Esophagus mucosa (tissue), 1 donor: ENCODE measurements at places on chromosomes 2 and 18.
A peak's percentile ranks its signal among the peaks of the same experiment; 100 is the strongest.

- no peak for ATAC-seq
Measured at GRCh38 chr2:15009681-15010080, 377.2 kb downstream of the LRATD1 start.

DNA sequence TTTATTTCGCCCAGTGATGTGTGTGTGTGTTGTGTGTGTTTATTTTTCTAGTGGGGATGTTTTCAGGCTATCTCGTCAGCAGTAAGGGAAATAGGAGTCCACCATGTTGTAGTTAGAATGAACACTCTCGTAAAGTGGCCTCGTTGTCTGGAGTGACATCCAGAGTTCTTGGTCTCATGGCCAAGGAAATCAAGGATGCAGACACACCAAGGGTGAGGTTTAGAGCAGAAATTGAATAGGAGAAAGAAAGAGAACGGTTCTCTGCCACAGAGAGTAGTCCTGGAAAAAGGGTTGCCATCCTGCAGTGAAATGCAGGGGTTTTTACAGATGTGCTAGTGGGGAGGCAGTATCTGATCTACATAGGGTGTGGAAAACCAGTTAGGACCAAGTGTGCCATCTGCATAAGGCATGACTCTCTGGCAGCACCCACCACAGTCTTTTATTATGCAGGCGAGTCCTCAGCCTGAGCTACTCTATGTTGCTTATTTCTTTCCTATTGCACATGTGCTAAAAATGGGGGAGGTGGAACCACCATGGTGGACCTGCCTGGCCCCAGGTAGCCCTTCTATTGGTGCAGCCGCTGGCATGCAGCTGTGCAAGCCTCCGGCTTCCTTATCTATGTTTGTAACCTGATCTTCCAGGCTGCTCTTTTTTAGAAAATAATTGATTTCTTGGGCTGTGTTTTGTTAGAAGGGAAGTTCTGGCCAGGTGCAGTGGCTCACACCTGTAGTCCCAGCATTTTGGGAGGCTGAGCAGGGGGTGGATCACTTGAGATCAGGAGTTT lies 23.2 kb downstream of the RALB start:
- no peak for ATAC-seq

- peak; percentile 93 for ATAC-seq
Measured at GRCh38 chr2:71130152-71130904, at the start of the genes MCEE and MPHOSPH10. TSS of gene MCEE (minus strand) at chr2:71130229. CDS start at chr2:71130219, 10 bp downstream. TSS of gene MPHOSPH10 (plus strand) at chr2:71130634. CDS start at chr2:71130666, 32 bp downstream.

DNA sequence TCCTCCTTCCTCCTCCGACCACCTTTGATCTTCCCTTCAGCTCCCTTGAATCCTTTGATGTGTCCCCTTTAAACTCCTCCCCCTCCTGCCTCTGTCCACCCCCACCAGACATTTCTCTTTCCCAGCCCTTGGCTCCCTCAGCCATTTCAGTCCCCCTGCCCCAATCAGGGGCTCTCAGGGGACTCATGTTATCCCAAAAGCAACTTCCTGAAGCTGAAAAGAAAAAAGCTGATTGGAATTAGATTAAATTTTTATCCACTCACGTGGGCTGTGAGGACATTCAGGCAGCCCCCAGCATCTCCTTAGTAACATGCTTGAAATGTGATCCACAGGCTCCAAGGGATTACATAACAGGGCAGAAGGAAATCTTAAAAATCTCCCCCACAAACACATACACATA lies 81.3 kb downstream of the NEURL3 start:
- no peak for ATAC-seq

GRCh38 chr18:55380589-55380988 lies 207.4 kb downstream of the TCF4 start:
- ATAC-seq = no peak

- peak; percentile 13 for ATAC-seq
Measured at GRCh38 chr2:218295029-218295428, 2.7 kb upstream of the TMBIM1 start.

DNA sequence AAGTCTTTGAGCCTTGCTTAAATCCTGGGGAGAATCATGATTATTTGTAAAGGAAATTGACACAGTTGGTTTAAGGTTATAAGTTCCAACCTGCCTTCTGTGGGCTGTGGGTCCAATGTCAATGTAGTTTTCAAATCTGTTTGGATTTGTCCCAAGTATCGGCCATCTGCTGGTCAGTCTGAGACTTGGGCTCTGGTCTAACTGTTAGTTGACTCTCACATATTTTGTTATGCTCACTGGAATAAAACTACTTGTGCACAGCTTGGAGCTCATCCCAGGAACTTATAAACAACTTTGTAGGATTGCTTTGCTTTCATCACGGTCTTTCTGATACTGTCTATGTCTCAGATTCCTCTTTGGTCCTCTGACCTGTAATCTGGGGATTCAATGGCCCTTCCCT lies 1026.2 kb upstream of the ZEB2 start:
- ATAC-seq = no peak

- ATAC-seq = no peak
Measured at GRCh38 chr2:229124136-229124535, 147.0 kb downstream of the PID1 start.

DNA sequence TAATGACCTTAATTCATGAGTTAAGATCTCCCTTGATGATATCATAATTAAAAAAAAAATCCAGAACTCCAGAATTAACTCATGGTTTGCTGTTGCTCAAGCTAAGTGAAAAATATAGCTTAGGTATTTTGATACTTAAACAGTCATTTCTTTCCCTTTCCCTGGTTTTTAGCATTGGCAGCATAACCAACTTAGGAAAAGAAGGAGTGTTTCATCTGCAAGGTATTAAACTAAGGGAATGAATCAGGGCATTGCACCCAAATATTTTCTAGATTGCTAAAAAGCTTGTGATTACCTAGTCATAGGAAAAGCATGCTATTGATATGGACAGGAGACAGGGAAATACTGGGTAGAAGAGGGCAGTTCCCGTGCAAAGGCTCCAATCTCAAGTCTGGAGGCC lies 207.2 kb downstream of the LRP1B start:
- no peak for ATAC-seq

- ATAC-seq = no peak
Measured at GRCh38 chr2:175317751-175318150, 136.2 kb upstream of the ATP5MC3 start.

DNA sequence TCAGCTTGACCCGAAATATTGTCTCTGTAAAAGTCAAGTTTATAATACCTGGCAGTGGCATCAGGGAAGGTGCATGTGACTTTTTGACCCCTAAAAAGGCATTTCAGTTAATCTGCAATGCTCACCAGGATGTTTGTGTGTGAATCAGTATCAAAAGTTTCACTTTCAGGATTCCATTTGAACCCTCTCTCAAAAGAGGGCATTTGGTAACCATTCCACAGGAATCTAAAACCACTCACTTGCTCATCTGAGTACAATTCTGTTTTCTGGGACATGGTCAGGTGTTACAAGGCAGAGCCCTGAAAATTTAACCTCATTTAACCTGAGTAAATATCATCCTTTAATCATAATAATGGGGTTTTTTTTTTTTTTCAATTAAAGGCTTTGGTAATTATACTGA lies 77.9 kb upstream of the KLF7 start:
- no peak for ATAC-seq

DNA sequence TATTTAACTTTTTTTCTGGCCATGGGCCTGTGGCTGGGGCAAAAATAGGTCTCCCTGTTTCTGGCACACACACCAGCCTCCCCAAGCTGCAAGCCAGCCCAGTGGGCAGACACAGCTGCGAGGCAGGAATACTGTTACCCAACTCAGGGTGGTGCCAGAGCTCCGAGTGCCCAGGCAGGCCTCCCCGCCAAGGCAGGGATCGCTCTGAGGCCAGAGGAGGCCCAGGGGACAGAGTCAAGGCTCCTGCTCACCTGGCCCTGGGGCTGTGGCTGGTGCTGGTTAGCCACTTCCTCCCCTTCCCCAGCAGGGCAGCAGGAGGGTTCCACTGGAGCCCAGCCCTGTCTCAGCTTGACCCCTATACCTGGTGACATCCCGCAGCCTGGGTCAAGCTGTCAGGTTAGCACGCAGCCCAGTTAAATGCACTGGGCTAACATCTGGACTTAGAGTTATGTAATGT lies 67.1 kb upstream of the EPAS1 start:
- ATAC-seq = peak; percentile 81

DNA sequence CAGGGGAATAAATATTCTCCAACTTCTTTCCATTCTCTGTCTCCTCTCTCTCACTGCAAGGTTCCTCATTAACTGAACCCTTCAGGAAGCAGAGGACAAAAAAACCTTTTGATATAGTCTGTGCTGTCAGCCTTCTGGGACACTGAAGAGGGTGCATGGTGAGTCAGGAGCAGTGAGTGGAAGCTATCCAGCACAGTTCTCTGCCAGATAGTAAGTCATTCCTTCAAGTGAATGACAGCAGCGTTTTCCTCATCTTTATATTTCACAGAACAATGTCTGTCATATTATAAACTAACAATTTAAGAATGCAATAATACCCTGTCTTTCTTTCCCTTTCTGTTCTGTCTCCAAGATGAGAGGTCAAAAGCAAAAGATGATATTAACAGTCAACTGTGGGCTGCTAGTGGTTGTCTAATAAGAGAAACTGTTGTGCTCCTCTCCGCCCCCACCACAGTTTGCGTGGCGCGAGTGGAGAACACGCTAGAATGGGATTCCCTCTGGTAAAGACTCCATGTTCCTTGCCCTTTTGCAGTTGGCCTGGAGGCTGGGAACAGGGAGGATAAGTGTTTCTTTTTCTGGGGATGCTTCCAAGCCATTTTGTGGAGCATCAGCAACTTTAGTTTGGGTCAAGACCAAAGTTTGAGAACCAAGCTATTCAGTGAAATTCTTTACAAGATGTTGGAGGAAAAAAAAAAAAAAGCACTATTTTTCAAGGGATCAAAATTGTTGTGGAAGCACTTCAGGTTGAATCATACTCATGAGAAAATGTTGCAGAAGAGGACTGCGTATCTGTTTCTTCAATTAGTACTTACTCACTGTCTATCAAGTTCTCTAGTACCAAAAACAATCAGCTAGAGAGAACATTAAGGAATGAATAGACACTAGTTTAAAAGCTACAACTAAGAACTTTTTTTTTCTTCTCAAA lies 430.2 kb downstream of the SETBP1 start:
- no peak for ATAC-seq

GRCh38 chr2:169038338-169038757 lies 7.2 kb upstream of the ABCB11 start:
- ATAC-seq = peak; percentile 79

GRCh38 chr2:12493031-12493513 lies 223.7 kb upstream of the TRIB2 start:
- ATAC-seq = peak; percentile 95

DNA sequence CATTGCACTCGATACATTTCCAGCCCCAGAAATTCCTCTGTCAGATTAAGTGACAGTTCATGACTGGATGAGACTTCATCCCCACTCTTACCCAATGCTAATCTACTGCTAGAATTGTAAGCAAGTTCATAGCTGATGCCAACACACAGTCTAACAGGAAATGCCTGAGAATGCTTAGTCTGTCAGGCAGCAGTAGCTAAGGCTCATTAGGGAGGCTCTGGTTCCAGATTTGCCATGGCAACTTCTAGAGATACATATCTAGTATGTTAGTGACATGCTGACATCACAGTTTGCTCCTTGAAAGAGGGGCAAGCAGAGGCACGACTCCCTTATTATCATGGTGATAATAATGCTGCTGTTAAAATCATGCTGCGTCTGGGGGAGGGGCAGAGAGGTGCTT lies 198.4 kb downstream of the RBM43 start:
- peak; percentile 48 for ATAC-seq

- no peak for ATAC-seq
Measured at GRCh38 chr2:168698969-168699368, 103.5 kb upstream of the NOSTRIN start.

GRCh38 chr2:167842047-167842446 lies 405.3 kb downstream of the STK39 start:
- no peak for ATAC-seq
